CD4-positive, alpha-beta T cell treated with Interleukin-21 for 1 hour (primary cell): ENCODE measurements at places on chromosomes 4 and X.

GRCh38 chr4:6527259-6527658 lies 47.7 kb upstream of the MAN2B2 start:
- DNase-seq: no peak

- DNase-seq: no peak
Observed at GRCh38 chr4:94274912-94275311, 67.2 kb downstream of the SMARCAD1 start.

DNA sequence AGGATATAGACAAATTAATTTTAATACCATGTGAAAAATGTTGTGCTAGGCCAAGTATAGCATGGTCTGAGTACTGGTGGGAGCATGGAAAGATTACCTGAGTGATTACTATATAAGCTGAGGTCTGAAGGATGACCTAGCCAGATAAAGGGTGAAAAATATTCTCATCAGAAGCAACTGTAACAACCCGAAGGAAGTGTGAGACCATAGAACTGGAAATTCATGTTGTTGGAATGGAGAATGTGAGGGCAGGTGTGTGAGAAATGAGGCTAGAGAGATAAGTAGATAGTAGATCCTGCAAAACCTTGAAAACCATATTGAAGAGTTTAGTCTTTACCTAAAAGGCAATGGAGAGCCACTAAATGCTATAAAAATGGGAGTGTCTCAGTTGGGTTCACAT lies 71.5 kb downstream of the ARFIP1 start:
- DNase-seq: no peak

DNA sequence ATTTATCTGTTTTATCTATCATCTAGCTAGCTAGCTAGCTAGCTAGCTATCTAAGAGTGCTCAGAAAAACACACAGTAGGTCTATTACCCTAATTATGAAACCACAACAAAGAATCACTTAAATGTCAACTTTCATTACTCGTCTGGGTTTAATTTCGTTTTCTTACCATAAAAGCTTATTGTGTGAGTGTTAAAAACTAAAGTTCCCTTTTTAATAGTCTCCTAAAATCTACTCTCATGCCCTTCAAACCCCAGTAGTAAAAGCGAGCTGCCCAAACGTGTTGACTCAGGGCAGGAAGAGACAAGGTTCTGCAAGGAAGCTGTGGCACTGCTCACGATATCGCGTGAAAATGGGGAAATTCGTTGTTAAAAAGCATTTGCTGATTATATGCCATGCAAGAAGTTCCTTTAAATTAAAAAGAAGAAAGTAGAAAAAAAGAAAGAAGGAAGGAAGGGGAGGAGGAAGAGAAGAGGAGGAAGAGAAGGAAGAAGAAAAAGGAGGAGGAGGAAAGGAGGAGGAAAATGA lies 595 bp downstream of the MBNL3 start:
- DNase-seq: peak; percentile 42

DNA sequence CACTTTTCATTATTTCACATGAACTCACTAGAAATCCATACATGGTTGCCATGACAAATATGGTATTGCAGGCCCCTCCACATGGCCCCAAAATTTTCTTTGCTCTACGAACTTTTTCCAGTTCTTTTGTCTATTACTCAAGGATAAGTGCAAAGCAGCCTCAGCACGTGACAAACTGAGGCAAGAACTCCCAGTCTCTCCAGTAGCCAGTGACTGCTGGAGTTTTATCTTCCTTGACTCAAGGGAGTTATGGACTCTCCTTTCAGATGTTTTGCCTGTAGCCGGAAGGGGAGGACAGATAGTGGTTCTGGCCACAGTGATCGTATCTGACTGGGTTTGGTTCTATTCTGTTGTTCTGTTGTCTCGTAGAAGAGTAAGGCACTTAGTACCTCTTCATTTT lies 105.5 kb downstream of the ARHGAP24 start:
- DNase-seq: no peak

DNA sequence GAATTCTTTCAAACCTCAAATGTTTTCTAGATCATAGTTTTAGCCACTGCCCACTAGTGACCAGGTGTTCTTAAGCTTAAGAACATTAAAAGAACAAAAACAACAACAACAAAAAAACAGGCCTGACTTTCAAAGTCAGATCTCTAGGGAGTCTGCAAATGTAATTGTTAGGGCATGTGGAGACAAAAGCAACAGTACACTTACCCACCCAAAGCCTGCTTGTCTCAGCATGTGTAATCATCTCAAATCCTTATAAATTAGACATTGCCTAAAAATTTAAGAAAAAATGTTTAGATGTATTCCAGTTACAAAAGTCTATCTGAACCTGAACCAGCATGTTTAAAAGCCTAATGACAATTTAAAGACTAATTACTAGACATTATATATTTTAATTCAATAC lies 79.9 kb downstream of the SLC7A11 start:
- no peak for DNase-seq

GRCh38 chr4:78683352-78683751 lies 92.8 kb upstream of the BMP2K start:
- DNase-seq: no peak
